ENCODE measurements at places on chromosomes 1 and 21.
A peak's percentile ranks its signal among the peaks of the same experiment; 100 is the strongest.

- DNase-seq: no peak
Observed at GRCh38 chr1:200182701-200183100, 155.2 kb downstream of the NR5A2 start.

DNA sequence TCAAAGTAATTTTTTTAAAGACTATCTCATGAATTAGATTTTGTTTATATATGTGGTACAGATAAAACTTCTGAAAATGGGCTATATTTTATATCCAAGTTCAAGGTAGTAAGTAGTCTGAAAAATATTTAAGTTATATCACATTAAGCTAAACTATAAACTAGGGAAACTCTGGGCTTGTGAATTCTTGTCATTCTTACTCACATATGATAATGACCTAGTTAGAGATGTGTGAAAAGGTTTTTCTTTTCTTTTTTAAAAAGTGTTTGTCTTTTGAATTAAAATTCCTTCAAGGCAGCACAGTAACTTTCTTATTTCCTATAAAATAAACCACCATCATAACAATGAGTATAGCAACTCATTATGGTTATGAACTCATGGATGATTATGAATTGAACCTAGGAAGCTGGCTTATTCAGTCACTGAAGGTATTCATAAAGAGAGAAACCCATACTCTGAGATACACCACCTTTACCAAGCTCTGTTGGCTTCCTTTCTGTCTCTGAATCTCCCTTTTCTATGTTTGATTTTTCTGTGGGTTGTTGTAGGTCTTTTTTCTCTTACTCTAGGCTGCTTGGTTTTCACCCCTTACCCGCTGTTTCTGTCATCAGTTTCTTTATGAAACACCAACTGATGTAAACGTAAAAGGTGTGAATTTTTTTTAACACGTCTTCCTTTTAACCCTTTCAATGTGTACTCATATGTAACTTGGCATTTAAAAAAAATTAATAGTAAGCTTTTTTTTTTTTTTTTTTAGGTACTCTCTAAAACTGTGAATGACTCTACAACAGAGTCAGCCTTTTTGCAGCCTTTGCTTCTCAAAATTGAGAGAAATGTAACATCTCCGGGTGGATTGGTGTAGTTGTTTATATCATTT is 25.2 kb downstream of the IL12RB2 start:
- no peak for DNase-seq

DNA sequence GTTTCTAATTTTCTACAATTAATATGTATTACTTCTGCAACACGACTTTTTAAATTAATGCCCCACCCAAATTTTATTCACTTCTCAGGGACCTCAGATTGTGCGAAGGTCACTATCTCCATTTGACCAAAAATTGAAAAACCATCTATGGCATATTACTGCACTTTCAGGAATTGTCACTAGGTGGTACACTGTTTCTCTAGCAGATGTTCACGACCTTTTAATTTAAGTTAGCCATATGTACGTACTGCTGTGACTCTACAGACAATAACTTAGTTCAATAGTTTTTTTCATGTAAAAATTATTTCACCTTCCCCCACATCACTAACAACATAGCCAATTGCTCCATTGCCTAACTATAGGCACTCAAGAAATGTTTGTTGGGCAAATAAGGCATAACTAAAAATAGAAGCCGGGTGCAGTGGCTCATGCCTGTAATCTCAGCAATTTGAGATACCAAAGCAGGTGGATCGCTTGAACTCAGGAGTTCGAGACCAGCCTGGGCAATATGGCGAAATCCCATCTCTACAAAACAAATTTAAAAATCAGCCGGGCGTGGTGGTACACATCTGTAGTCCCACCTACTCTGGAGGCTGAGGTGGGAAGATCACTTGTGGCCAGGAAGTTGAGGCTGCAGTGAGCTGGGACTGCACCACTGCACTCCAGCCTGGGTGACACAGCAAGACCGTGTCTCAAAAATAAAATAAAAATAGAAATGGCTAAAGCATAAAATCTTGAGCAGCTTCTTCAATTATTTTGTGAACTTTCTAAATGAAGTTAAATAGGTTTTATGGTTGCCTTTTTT is 75.7 kb upstream of the PKN2 start:
- DNase-seq: no peak

DNA sequence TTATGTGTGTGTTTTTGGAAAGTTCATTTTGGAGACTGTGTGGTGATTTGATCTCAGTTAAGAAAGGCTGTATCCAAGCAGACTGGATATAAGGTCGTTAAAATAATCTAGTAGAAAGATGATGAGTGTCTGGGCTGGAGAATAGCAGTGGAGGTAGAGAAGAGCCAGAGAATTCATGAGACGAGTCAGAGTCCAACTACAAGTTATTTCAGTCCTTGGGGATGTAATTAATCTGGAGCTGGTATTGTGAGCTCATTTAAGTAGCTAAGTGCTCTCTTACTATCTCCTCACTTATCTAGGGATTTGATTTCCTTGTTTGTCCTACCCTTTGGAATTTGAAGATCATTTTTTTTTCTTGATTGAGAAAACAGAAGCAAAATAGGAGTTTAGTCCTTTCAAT is 1219.0 kb upstream of the ADGRL4 start:
- no peak for DNase-seq

- DNase-seq: no peak
Observed at GRCh38 chr1:75129660-75129982, 4.6 kb upstream of the LHX8 start.

DNA sequence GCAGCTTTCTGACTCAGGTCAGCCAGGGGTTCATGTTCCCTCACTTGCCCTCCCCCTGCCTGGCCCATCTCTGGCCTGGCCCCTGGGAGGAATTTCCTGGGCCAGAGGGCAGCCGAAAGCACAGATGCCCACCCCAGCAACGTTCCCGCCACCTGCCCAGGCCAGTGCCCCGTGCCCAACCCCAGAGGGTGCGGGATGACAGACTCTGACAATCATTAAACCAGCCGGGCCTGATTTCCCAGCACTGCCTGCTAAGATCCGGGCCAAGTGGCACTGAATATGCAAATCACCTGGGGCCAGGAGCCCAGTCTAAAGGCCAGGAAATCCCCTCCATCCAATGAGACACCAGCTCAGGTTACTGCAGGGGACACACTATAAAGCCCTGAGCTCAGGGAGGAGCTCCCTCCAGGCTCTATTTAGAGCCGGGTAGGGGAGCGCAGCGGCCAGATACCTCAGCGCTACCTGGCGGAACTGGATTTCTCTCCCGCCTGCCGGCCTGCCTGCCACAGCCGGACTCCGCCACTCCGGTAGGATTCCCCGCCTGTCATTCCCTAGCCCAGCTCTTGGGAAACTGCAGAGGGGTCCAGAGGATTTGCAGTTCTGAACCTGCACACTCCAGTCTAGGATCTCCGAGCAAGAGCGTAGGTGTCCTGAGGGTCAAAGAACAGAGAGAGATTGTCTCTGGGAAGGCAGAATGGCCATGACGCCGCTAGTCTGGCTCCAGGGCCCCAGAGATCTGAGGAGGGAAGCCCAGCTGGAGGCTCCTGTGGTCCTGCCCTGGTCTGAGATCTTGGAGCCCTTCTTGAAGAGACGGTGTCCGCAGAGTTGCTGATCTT is at the start of gene ELF3:
TSS of gene ELF3 (plus strand) at position 408 of the 836 bp plus-strand sequence. CDS start 550 bp downstream, outside the sequence.
- DNase-seq: peak; percentile 38

DNA sequence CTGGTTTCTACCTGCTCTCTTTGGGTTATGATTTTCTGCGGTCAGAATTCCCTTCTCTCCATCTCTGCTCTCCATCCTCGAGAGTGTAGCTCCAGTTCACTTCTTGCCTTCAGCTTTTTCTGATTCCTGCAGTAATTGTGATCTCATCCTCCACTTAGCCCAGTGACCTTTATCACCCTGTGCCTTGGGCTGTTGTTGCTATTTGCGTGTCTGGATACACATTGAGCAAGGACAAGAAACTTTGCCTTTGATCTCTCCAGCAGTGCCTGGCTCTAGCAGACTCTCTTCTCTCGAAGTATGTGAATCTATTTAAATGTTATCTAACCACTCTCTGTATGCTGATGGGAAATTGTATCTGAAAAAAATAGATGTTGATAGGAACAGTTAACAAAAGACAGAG is 76.4 kb upstream of the MARK1 start:
- DNase-seq: no peak

- DNase-seq: no peak
Observed at GRCh38 chr1:169571450-169571849, 14.8 kb downstream of the F5 start.

- DNase-seq: no peak
Observed at GRCh38 chr21:45866551-45866950, 115.0 kb upstream of the COL6A1 start.

Data from mesothelial cell of epicardium (in vitro differentiated cells).